NCI-H1417 treated with DMSO at 0.1 percent for 48 hours (cell line): ENCODE measurements at places on chromosomes 4 and X.

DNA sequence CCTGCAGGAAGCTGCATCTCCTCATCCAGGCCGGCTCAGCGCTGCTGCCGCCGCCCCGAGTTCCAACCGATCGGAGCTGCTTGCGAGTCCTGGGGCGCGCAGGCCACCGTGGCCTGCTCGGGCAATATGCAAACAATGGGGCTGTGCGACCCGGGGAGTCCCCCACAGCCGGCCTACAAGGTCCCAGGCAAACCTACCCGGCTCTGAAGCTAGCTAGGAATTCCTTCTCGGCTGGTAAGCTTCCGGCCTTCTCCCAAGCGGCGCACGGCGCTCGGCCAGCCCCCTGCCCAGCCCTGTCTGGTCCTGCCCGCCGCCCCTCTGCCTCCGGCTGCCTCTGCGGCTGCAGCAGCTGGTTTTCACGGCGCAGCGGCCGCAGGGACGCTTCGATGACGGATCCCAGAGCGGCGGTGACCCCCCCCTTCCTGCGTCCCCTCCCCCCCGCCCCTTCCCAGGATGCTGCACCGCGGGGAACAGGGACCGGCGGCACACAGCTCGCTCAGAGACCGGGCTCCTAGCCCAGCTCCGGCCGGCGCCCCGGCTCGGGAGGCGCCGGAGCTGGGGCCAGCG lies 59.4 kb downstream of the TSC22D3 start:
- DNase-seq, result no peak

GRCh38 chrX:137431693-137432488 lies 134.0 kb upstream of the ZIC3 start:
- no peak for DNase-seq

GRCh38 chr4:52292245-52292644 lies 241.1 kb downstream of the SPATA18 start:
- no peak for DNase-seq

DNA sequence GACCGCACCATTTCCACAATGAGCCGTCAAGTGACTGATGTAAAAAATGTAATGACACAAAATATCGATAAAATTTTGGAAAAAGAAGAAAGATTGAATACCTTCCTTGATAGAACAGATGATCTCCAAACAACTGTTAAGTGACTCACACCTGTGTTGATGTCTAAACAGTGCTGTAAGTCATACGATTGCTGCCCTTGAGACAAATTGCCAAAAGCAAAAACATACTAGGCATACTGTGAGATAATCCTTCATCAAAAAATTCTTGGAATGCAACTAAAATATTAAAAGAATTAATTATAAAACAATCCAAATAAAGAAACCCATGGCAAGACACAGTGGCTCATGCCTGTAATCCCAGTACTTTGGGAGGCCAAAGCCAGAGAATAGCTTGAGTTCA lies 53.4 kb downstream of the HNRNPD start:
- no peak for DNase-seq

GRCh38 chr4:172998527-172999469 lies 169.8 kb upstream of the GALNT7 start:
- DNase-seq, result no peak

- no peak for DNase-seq
Observed at GRCh38 chr4:134308910-134309309, 107.3 kb upstream of the PABPC4L start.

DNA sequence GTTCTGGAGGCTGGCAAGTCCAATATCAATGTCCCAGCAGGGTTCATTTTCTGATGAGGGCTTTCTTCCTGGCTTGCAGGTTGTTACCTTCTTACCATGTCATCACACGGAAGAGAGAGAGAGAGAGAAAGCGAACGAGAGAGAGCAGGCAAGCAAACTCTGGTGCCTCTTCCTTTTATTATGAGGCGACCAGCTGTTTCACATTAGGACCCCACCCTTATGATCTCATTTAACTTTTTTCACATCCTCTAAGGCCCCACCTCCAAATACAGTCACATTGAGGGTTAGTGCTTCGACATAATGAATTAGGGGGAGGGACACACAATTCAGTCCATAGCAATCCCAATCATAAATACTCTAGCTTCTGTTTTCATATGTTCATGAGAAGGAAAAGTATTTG lies 10.6 kb upstream of the GPR174 start:
- no peak for DNase-seq

- no peak for DNase-seq
Observed at GRCh38 chr4:185794637-185795036, 17.4 kb downstream of the SORBS2 start.

DNA sequence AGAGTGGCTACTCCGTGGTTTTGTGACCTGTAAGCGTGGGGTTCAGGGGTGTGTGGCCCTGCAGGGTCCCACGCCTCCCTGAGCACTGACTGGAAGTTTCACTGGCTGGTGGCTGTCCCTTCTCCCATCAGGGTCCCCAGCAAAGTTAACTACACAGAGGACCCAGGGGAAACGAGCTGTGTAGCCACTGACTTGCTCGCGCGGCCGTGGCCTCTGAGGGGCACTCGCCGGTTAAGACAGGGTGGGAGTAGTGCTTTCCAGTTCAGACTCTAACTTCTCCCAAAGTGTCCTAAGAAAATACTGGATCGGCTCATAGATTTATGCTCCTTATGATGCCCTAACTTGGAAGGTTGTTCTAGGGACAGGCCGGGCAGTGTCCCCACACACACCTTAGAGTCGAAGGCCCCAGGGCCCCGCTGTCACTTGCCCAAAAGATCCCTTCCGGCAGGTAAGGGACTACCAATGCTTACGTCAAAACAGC lies 28.2 kb downstream of the NELFA start:
- no peak for DNase-seq

- DNase-seq, result no peak
Observed at GRCh38 chrX:153704021-153704526, 16.3 kb downstream of the SLC6A8 start.

DNA sequence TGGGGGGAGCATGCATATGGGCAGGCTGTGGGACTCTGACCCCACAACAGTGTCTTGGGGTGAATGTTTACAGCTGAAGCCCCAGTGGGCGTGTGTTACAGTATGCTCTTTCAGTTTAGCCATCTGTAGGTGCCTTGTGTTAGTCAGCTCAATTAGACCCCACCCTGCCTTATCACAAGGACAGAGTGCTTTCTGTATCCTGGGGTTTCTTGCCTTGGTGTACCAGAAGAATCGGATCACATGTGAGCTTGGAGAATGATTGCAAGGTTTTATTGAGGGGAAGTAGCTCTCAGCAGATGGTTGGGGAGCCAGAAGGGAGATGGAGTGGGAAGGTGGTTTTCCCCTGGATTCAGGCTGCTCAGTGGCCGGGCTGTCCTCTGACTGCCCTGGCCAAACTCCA lies 27.3 kb downstream of the SH3BGRL start:
- no peak for DNase-seq

DNA sequence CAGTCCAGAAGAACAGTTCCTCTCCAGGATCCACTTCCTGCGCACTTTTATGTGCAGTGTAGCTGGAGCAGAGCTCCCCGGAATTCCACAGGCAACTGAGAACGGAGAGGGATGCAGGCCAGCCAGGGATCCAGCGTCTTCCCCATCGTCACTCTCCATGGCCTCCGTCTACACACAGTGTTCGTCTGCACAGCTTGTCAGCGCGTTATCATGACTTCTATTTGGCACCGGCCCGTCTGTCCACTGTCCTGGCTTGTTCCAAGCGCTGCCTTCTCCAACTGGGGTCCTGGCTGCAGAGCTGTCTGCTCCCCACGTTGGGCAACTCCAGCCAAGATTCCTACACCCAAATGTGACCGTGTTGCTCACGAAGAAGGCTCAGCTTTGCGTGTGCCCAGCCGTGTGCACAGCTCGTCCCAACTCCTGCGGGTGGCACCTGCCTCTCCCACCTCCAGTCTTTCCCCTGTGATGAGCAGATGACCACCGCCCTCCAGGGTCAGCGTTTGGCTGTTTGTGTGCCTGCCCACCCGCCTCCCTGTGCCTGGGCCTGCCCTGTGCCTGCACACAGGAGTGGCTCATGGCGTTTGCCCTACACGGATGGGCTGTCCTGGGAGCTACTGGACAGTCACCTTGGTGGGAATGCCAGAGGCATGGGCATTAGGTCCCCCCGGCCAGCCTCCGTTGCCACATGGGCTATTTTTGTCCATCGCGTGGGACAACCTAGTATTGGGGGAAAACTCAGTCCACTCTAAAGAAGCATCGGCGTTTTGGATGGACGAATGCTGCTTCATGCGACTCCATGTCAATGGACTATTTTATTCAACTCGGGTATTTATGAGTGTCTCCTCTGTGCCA lies 2.2 kb upstream of the CTBP1 start:
- no peak for DNase-seq

GRCh38 chrX:57366430-57366829 lies 79.9 kb downstream of the FAAH2 start:
- DNase-seq, result no peak

- no peak for DNase-seq
Observed at GRCh38 chrX:34810364-34810763, 132.2 kb upstream of the FAM47B start.

GRCh38 chr4:185120631-185120946 lies 22.5 kb upstream of the SLC25A4 start:
- DNase-seq, result no peak

GRCh38 chr4:53866055-53866454 lies 198.3 kb downstream of the CHIC2 start:
- DNase-seq, result no peak

GRCh38 chr4:46404981-46405380 lies 15.1 kb upstream of the GABRA2 start:
- no peak for DNase-seq

- DNase-seq, result no peak
Observed at GRCh38 chr4:7642741-7643458, 208.2 kb upstream of the PSAPL1 start.

DNA sequence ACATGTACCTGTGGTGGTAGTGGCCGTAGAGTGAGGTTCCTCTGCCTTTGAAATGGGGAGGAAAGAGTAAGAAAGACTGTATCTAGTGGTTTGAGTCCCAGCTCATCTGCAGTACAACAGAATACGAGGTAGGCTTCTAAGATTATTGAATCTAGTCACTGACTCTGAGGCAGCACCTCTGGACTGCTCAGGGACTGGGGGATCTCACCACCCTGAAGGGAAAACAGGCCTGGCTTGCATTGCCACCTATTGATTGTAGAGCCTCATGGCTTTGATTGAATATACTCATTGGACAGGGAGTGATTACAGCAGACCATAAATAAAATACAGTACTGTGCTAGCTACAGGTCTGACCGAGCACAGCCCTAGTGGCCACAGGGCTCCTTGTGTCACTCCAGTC lies 50.5 kb downstream of the GPR174 start:
- no peak for DNase-seq

DNA sequence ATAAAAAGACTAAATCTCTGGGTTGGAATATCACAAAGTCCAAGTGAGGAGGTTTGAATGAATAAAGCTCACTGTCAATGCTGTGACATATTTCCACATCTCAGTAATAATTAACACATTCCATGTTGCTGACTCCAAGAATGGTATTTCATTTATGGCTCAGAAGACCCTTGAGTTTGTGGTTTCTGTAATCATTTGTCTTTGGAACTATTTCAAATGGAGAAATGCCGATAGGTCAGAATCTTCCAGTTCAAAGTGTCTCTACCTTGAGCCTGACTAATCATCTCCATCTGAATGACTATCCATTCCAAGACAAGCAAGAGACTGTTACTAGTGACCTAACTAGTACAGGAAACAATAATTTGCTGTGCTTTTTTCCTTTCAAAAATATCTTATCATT lies 24.2 kb upstream of the SLC2A9 start:
- no peak for DNase-seq
